ENCODE measurements at places on chromosomes 2 and 18. TPM values are rescaled to one million over a fixed set of nuclear protein-coding genes. Genes with fewer than 3 reads are reported as not detected.

DNA sequence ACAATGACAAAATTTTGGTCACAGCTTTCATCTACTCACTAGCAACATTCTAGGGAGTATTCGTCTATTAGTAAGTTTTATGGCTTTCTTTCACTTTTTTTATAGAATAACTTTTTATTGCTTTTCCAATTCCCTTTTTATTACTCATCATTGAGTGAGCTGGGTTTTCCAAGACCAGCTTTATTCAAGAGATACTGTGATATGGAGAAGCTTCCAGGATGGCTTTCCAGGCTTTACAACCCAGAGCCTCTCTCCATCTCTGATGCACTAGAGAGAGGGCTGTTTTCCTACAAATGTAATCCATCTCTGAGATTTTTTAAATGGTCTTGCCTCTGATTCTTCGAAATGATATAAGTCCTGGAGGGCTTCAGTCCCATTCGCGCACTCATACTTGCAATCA lies 118.3 kb downstream of the LDLRAD4 start:
- no peaks in the 10 kb centered on the region for H3K36me3 ChIP-seq
- H3K4me3 ChIP-seq: no peak overlapping the region
- DNase-seq: no peak

The KIAA2012 gene
- total RNA-seq: 0.62 TPM

DNA sequence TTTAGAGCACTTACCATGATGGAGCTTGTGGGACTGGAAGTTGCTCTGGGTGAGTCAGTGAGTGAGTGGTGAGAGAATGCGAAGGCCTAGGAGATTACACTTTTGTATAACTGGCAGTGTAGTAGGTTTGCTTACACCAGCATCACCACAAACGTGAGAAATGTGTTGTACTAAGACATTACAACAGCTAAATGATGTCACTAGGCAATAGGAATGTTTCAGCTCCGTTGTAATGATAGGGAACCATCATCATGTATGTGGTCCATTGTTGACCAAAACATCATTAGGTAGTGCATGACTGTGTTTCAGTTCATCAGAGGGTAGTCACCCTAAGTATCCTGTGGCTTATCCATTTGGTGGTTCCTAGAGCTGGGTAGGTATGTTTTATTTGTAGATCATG lies 11.9 kb downstream of the ZNF407 start:
- DNase-seq: no peak
- H3K27ac ChIP-seq: no peak overlapping the region
- no peaks in the 10 kb centered on the region for H3K27me3 ChIP-seq
- H3K4me1 ChIP-seq: no peaks in the 10 kb centered on the region
- H3K36me3 ChIP-seq: no peaks in the 10 kb centered on the region

DNA sequence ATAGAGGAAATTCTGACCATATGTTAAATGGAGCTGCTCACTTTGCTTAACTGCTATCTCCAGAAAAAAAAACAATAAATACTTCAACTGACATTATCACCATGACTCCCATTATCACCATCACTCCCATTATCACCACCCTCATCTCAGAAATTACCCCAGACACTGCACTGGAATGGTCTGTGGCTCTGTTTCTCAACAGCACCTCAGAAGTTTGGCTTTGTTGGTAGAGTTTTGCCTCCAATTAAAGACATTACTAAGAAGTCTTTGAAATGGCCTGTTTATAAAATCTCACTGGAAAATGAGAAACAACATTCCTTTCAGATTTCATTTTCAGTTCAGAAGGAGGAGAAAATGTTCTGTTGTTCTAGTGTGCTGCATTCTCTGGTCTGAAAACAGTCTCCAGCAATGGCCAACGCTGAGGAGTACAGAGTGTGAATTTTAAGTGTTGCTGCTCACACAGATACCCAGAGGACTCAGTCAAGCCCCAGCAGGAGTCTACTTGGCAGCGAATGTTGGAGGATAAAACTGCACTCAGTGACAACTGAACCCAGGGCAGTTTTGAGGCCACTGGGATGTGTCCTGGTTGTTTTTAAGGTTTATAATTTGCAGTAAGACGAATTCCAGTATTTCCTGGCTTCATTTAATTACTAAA lies 364.5 kb upstream of the CDH2 start:
- H3K27me3 ChIP-seq: no peaks in the 10 kb centered on the region
- H3K4me1 ChIP-seq: no peaks in the 10 kb centered on the region
- H3K27ac ChIP-seq: peak overlapping the region; percentile 74
- no peak for DNase-seq
- H3K4me3 ChIP-seq: no peak overlapping the region

- H3K4me1 ChIP-seq: no peaks in the 10 kb centered on the region
- no peaks in the 10 kb centered on the region for H3K36me3 ChIP-seq
- no peak overlapping the region for H3K4me3 ChIP-seq
Measured at GRCh38 chr2:119592436-119592835, 48.2 kb downstream of the CFAP221 start.

The FER1L5 gene
- 0.34 TPM for total RNA-seq

- H3K4me3 ChIP-seq: no peak overlapping the region
- no peak overlapping the region for H3K27ac ChIP-seq
- DNase-seq: no peak
- H3K4me1 ChIP-seq: no peaks in the 10 kb centered on the region
- H3K36me3 ChIP-seq: no peaks in the 10 kb centered on the region
- no peaks in the 10 kb centered on the region for H3K27me3 ChIP-seq
Measured at GRCh38 chr18:23875966-23876895, 138.3 kb upstream of the TTC39C start.

DNA sequence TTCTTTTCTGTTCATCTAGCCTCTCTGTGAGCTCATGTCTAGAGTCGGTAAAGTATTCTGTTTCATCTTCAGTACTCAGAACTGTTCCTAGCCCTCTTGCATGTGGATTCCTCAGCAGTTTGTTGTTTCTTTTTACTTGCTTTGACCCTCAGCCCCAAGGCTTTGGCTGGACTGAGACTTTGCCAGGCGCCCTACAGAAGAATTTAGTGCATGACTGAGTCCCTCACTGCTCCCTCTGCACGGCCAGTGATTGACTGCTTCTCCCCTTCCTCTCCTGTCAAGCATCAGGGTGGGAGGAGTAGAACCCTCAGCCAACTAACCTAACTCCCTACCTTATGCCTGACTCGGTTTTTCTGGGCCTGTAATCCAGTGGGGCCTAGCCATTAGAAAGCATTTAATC lies 109.8 kb downstream of the ESCO1 start:
- DNase-seq: no peak
- H3K36me3 ChIP-seq: no peaks in the 10 kb centered on the region
- H3K4me3 ChIP-seq: no peak overlapping the region
- H3K27me3 ChIP-seq: no peaks in the 10 kb centered on the region
- no peak overlapping the region for H3K27ac ChIP-seq

GRCh38 chr2:200305797-200306195 lies 697 bp upstream of the SPATS2L start:
- DNase-seq: peak; percentile 77
- H3K27me3 ChIP-seq: no peaks in the 10 kb centered on the region
- H3K4me3 ChIP-seq: peak overlapping the region; percentile 86
- peaks cover 4% of the 10 kb centered on the region for H3K4me1 ChIP-seq
- H3K36me3 ChIP-seq: no peaks in the 10 kb centered on the region

The WDR43 gene
- 66.5 TPM for total RNA-seq

GRCh38 chr2:226155093-226155875 lies 644.3 kb downstream of the IRS1 start:
- H3K4me1 ChIP-seq: peaks cover 24% of the 10 kb centered on the region
- DNase-seq: no peak
- no peak overlapping the region for H3K4me3 ChIP-seq
- peak overlapping the region; percentile 62 for H3K27ac ChIP-seq
- no peaks in the 10 kb centered on the region for H3K36me3 ChIP-seq
- no peaks in the 10 kb centered on the region for H3K27me3 ChIP-seq

Data from endodermal cell (in vitro differentiated cells).